ENCODE measurements at places on chromosomes 2 and 18. TPM values are rescaled to one million over a fixed set of nuclear protein-coding genes. Genes with fewer than 3 reads are reported as not detected.

DNA sequence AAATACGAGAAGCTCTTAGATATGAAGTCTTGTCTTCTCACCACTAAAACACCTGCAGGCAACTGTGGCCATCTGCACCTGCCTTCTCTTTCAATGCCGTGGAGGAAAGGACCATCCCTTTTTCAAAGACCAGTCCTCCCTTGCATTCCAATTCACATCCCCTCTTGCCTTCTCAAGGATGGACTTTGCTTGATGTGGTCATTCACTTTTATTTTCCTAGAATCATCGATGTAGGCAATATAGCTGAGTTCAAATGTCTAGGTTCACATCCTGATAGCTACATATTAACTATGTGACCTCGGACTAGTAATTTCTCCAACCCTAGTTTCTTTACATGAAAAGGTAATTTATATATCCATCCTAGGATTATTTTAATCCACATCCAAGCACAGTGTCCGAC is 110.1 kb downstream of the HIBCH start:
- no peak overlapping the region for H3K27ac ChIP-seq
- H3K4me1 ChIP-seq: no peaks in the 10 kb centered on the region
- H3K27me3 ChIP-seq: no peaks in the 10 kb centered on the region
- H3K36me3 ChIP-seq: peaks cover 24% of the 10 kb centered on the region
- no peak overlapping the region for H3K4me3 ChIP-seq
- no peak for DNase-seq

DNA sequence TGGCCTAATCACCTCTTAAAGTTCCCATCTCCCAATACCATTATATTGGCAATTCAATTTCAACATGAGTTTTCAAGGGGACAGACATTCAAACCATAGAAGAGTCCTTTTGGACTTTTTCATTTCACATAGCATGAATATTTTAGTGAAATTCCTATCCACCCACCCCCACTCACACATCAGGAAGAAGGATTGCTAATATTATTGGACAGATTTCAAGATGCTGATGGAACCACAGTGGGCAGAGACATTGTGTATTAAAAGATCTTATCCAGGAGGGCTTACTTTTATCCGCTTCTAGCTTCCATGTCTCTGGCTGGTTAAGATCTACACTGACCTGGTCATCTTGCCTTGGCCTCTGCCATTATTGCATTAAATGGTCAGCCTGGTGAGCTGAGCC is 297.4 kb upstream of the ACVR2A start:
- no peak overlapping the region for H3K4me3 ChIP-seq
- H3K27me3 ChIP-seq: no peaks in the 10 kb centered on the region
- H3K4me1 ChIP-seq: no peaks in the 10 kb centered on the region
- H3K27ac ChIP-seq: no peak overlapping the region

GRCh38 chr2:7919510-7919909 is 762.3 kb upstream of the ID2 start:
- no peak overlapping the region for H3K27ac ChIP-seq
- no peaks in the 10 kb centered on the region for H3K27me3 ChIP-seq
- DNase-seq: no peak

DNA sequence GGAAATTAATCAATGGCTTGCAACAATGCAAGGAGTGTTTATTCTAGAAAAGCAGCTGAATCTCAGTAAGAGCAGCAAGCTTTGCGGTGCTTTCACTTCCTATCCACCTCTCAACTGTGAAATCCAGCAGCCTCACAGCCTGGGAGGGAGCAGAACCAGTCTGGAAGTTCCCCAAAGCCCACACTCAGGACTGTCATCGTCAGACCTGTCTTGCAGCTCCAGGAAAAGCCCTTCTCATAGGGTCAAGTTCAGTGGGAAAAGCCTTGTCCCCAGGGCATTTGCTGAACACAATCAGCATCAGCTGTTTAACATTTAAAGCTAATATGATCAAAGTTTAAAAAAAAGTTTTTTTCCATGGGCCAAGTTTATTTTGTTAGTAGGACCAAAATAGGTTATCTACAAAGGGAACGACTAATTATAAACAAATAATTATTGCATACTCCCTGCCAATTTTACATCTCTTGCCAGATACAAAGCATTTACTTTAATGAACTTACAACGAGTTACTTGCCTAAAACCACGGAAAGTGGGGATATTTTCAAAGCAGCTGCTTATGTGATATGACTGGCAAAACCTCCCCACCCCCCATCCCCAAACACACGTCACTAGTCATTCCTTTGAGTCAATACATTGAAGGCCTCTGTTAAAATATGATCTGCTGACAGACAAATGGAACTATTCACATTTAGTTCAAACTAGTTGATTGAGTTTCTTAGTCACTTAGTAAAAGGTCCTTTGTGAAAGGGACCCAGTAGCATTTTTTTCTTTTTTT is 36.8 kb downstream of the PARD6G start:
- H3K27me3 ChIP-seq: no peaks in the 10 kb centered on the region
- no peaks in the 10 kb centered on the region for H3K36me3 ChIP-seq
- no peak for DNase-seq
- H3K4me1 ChIP-seq: no peaks in the 10 kb centered on the region
- no peak overlapping the region for H3K27ac ChIP-seq

DNA sequence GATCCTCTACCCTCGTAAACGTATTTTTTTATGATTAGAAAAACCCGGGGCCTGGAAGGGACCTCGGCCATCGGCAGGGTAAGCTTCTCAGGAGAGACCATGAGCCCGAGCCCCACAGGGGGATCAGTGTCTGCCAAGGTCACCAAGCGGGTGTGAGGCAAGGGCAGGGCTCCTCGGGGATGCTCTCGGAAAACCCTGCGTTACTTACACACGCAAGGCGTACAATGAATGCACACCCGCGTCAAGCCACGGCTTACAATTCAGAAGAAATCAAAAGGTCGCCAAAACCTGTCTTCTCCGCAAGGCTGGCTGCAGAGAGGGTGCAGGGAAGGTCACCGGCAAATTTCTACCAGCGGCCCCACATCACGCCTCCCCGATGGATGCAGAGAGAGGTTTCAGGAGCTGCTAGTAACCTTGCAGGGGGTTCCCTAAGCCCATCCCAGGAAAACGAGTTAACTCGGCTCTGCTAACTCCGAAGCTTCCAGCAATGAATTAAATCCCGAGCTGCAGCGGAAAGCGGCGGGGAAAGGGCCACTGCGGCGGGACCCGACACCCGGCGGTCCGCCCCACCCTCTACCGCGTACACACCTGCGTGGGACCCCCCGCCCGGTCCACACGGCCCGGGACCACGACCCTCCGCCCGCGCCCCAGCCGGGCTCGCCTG is 638 bp downstream of the ST3GAL5 start:
- peak overlapping the region; percentile 49 for H3K27ac ChIP-seq
- H3K4me1 ChIP-seq: peaks cover 56% of the 10 kb centered on the region
- H3K36me3 ChIP-seq: no peaks in the 10 kb centered on the region
- peak overlapping the region; percentile 64 for H3K4me3 ChIP-seq

GRCh38 chr2:205077159-205077558 is 531.9 kb downstream of the PARD3B start:
- no peak overlapping the region for H3K4me3 ChIP-seq
- no peaks in the 10 kb centered on the region for H3K4me1 ChIP-seq
- H3K27me3 ChIP-seq: no peaks in the 10 kb centered on the region
- H3K36me3 ChIP-seq: no peaks in the 10 kb centered on the region

GRCh38 chr2:202054679-202055078 is 18.4 kb upstream of the KIAA2012 start:
- H3K36me3 ChIP-seq: no peaks in the 10 kb centered on the region
- no peaks in the 10 kb centered on the region for H3K27me3 ChIP-seq
- no peaks in the 10 kb centered on the region for H3K4me1 ChIP-seq
- no peak for DNase-seq
- H3K27ac ChIP-seq: no peak overlapping the region
- H3K4me3 ChIP-seq: no peak overlapping the region

GRCh38 chr2:157986761-157987160 is 110.6 kb upstream of the ACVR1 start:
- H3K4me3 ChIP-seq: no peak overlapping the region
- no peak for DNase-seq
- peaks cover 2% of the 10 kb centered on the region for H3K27me3 ChIP-seq
- H3K4me1 ChIP-seq: no peaks in the 10 kb centered on the region
- H3K36me3 ChIP-seq: no peaks in the 10 kb centered on the region

- DNase-seq: no peak
- no peak overlapping the region for H3K27ac ChIP-seq
- no peak overlapping the region for H3K4me3 ChIP-seq
- H3K27me3 ChIP-seq: no peaks in the 10 kb centered on the region
Measured at GRCh38 chr2:53087874-53088461, 679.6 kb upstream of the CHAC2 start.

GRCh38 chr2:109409321-109410038 is 204.3 kb downstream of the SEPTIN10 start:
- no peaks in the 10 kb centered on the region for H3K4me1 ChIP-seq
- no peak overlapping the region for H3K4me3 ChIP-seq
- no peak overlapping the region for H3K27ac ChIP-seq
- DNase-seq: no peak

The RND3 gene
- total RNA-seq: not detected

The INHBB gene
- 0.07 TPM for total RNA-seq

The ATP6V1C2 gene
- not detected for total RNA-seq

The DAW1 gene
- not detected for total RNA-seq

The PLGLB2 gene
- total RNA-seq: 3.1 TPM

The SLC9A2 gene
- total RNA-seq: not detected

The TWIST2 gene
- not detected for total RNA-seq

Measured in natural killer cell (primary cell).